Astrocyte (in vitro differentiated cells and primary cell): ENCODE measurements at places on chromosomes 5 and 9. TPM values are rescaled to one million over a fixed set of nuclear protein-coding genes. Genes with fewer than 3 reads are reported as not detected.

CDX1 gene
- total RNA-seq, result 0.50 TPM in 1 of 2 replicates, not detected in the other

FCN2 gene
- total RNA-seq, result not detected in 2 replicates

FGF1 gene
- 42.2 and 70.9 TPM in 2 replicates for total RNA-seq

CDC20B gene
- 0.11 and 0.17 TPM in 2 replicates for total RNA-seq

IFNA13 gene
- not detected in 2 replicates for total RNA-seq

C9orf153 gene
- not detected in 2 replicates for total RNA-seq

NTNG2 gene
- 2.4 and 2.5 TPM in 2 replicates for total RNA-seq

GABBR2 gene
- total RNA-seq, result 2.0 and 2.2 TPM in 2 replicates

DNA sequence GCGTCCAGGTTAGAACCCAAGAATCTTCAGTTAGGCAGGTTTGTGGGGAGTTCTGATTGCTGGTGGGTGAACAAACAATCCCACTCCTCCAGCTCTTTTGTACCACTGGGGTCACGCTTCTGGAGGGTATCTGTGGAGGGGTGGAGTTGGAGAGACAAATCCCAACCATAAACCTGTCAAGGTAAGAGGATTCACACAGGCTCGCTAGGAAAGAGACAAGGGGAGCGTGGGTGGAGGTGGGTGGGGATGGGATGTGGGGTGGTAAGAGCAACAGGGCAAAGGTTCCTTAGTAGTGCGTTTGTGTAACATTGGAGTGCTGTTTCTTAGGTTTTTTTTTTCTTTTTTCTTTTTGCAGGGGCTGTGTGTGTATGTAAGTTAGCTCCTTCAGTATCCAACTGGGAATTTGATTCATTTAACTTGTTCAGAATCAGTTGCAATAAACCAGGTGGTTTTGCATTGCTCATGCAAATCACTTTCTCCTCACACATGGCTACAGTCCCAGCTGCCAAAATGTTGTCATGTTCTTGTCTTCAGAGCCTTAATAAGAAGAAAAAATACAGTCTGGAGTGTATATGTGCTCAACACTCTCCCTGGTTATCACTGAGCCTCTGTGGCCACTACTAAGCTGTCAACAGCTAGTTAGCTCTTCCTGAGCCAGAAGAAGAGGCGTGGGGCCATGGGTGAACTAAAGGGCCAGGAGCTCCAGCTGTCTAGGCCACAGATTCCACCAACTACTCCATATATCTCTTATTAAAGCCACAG is 164.0 kb upstream of the RAD23B start:
- no peak for DNase-seq

DNA sequence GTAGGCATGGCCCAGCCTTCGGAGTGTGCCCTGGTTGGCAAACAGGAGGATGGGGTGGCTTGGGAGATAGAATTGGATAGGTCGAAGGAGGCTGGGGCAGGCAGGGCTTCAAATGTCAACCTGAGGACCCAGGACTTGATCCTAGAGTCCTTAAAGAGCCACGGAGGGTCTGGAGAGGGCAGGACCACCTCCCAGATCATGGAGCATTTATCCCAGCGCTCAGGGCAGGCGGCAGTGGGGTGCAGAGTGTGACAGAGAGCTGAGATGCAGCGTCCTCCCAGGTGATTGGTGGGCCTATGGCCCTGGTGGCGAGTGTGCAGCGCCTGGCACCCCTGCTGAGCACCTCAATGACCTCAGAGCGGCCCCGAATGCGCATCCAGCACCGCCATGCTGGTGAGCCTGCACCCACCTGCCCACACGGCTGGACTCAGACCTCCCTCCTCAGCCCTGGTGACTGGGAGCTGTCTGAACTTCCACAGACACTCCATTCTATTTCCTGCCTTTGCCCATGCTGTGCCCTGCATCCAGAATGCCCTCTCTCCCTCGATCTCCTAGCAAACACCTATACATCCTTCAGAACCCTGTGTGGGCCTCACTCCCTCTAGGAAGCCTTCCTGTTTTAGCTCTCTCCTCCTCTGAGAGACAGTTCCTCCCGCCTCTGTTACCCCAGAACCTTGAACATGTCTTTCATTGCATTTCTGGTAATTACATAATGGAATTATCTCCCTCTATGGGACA is 6.3 kb downstream of the ADGRD2 start:
- no peak for DNase-seq

DNA sequence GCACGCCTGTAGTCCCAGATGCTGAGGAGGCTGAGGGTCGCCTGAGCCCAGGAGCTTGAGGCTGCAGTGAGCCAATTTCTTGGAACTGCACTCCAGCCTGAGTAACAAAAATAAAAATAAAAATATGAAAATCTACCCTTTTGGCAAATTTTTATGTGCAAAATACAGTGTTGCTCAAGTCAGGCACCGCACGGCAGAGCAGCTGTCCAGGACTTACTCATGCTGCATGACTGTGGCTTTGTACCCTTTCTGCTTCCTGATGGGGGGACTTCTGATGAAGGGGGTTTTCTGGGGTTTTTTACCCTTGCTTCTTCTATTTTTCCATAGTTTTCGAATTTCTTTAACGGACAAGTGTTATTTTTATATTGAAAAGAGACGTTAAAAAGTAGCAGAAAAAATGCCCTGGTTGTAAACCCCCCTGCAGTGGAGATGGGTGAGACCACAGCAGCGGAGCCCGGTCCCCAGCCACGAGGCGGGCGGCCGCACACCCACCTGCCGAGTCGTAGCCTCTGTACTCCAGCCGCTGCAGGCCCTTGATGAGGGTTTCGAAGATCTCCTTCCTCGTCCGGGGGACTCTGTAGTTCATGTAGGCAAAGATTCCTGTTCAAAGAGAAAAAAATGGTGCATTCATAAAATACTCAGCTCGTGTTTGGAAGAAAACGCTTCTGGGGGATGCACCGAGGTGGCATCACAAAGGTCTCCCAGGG is 15.0 kb downstream of the GFPT2 start:
- no peak for DNase-seq

- peak; percentile 13 for DNase-seq
These were observed 265.3 kb downstream of the DOCK8 start for GRCh38 chr9:479971-480350.

GRCh38 chr5:108634617-108635288 is 112.9 kb upstream of the FER start:
- DNase-seq, result no peak

- DNase-seq, result no peak
These were observed 464.5 kb downstream of the CSNK1G3 start for GRCh38 chr5:123976379-123977033.

GRCh38 chr9:128341435-128341849 is 1.1 kb downstream of the SLC27A4 start:
- DNase-seq, result peak; percentile 32

DNA sequence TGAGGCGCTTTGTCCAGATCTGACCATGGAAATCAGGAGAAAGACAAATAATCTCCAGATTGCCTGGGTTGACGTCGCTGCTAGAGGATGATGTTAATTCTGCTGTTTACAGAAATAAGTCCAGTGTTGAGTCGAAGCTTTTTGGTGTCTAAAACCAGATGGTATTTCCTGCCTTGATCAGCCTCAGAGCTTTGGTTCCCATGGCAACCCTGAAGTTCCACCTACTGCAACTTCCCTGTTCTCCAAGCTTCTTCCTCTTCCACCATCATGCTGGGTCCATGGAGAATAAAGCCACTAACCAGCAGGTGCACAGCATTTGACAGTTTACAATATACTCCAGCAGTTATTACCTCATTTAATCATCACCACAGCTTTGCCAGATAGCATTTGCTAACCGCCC is 18.0 kb upstream of the GABBR2 start:
- DNase-seq, result peak; percentile 34

DNA sequence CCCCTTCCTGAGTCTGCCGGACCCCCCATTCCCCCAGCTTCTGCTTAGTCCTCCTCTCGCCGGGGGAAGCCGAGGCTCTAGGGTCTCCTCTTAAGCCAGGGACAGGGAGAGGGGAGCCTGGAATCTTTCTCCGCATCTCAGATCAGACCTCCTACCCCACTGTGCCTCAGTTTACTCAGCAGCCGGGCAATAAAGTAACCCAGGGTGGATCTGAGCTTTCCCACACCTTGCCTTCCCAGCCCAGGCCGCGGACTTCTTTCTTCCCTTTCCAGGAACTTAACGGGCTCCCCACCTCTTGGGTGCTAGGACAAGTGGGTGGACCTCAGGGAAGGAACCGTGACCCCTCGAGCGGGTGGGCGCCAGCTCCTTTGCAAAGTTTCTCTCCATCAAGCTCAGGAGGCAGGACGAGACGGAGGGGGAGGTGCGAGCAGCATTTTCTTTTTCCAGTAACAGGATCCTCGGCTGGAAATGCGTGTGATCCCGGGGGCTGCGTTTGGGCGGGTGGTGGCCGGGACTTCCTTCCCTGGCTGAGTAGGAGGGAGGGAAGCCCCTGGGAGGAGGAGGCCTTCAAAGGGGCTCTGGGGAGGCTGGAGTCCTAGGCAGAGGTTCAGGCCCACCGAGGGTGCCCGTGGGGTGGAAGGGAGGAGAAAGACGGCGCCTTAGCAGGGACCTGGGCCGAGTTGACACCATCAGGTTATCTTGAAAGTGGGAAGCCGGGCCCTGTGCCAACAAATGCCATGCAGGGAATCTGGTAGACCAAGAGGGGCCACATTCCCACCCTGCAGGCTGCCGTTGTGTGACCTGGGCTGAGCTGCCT is 795 bp downstream of the DAB2IP start:
- no peak for DNase-seq

DNA sequence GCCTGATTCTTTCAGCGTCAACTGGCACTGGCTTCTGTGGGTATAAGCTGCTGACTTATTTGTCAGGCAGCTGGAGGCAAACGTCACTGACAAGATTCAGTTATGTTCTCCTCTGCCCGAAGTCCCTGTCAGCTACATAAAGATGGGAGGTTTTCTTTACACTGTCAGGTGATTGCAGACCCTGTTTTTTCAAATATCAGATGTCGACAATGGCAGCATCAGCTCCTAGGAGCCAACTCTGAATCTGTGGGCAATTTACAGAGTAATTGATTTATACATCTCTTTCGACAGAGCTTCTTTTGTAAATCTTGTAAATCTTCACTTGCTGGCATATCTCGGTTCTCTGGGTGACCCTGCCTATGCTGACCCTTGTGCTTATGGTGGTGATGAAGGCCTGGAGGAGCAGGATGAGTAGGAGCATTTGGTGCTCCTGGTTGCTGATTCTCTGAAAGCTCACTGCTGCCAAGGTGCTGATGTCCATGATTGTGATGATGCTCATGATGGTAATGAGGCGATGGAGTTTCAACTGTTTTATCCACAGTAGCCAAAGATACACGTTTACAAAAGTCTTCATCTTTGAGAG is 10.9 kb downstream of the SELENOP start:
- no peak for DNase-seq

DNA sequence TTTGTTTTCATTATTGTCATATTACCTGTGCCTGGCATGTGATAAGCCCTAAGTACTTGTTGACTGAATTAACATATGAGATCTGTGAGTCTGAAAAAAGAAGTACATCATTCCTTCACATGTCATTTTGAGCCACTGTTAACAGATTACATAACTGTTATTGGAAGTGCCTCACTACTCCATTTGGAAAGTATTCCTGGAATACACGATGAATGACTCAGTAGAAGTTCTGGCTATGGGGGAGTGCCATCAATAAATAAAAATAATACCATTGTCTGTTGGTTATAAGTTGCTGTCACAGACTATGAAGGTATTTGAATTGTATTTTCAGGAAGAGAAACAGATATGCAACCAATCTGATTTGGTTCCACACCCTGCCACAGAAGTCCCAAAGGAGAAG is 12.9 kb downstream of the NIPSNAP3B start:
- DNase-seq, result peak; percentile 39

DNA sequence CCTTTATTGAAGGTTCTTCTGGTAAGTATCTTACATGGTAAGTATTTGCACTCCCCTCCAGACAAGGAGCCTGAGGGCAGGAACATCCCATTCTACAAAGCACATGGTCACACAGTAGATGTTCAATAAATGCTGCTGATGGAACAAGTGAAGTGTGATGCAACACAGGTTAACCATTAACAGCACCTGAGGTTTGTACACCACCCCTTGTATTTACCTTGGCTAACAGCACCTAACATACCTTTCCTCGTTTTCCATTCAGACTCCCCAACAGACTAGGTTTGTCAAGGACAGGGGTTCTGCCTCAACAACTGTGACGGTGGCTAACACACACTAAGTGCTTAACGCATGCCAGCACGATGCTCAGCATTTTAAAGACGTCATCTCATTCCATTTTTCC is 213.6 kb downstream of the MAPKAP1 start:
- DNase-seq, result no peak

DNA sequence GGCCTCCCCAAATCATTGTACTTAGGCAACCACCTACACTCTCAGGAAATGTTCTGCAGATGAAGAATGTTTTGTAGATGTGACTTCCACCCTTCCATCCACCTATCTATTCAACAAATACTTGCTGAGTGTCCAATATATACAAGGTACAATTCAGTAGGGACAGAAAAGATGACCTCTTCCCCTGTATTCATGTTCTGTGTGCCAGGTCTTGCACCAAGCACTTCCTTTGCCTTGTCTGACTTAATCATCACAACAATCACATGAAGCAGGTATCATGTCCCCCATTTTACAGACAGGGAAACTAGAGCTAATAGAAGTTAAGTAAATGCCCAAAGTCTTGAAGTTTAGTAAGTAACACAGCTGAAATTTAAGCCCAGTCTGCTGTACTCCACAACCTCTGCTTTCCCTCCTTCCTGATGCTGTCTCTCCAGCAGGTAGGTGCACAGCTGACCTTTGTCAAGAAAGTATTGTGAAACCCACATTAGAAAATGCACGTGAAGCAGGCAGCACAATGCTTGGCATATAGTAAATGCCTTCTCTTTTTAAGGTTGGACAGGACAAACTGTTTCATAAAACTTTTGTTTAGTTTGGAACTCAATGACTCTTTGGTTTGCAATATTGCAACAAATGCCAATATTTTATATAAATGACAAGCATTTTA is 296.5 kb downstream of the DEPDC1B start:
- DNase-seq, result no peak

GRCh38 chr9:132973713-132974112 is 4.8 kb upstream of the GFI1B start:
- DNase-seq, result no peak

DNA sequence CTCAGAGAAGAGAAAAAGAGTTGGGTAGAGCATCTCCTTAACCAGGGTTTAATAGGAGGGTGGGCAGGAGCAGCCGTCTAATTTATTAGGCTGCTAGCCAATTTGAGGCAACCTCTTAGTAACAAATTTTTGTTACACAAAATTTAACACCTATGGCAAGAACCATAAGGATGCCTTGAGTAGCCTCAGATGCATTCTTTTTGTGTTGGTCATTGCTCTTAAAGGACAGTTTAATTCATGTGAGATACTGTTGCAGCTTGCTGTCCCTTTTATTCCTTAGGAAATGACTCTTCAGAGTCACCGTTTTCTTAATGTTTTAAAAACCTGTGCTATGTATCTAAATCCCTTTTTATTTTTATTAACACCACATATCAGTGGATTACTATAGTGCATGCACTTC is 255.1 kb downstream of the MAST4 start:
- DNase-seq, result peak; percentile 22

- DNase-seq, result no peak
These were observed 10.4 kb upstream of the ALDH1B1 start for GRCh38 chr9:38382141-38382540.

GRCh38 chr5:135211083-135211790 is 177.2 kb upstream of the PITX1 start:
- no peak for DNase-seq

GRCh38 chr5:7584749-7585148 is 188.8 kb downstream of the ADCY2 start:
- DNase-seq, result no peak
